ENCODE measurements at places on chromosomes 4 and X.

DNA sequence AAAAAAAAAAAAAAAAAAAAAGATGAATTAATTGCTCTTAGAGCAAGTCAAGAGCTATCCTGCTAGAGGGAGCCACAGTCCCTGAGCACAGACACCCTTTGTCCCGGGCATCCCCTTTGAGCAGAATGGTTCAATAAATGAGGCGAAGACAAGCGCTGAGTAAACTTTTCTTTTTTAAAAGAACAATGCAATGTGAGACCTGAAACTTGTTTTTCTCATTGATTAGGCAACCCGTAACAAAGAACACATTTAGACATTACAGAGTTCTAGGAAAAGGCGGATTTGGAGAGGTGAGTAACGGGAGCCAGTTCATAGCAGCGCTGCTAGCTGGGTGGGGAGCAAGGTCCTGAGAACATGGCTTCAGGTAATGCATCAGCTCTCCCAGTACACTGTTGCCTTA is 46.1 kb downstream of the GRK4 start:
- peak; percentile 26 for DNase-seq

DNA sequence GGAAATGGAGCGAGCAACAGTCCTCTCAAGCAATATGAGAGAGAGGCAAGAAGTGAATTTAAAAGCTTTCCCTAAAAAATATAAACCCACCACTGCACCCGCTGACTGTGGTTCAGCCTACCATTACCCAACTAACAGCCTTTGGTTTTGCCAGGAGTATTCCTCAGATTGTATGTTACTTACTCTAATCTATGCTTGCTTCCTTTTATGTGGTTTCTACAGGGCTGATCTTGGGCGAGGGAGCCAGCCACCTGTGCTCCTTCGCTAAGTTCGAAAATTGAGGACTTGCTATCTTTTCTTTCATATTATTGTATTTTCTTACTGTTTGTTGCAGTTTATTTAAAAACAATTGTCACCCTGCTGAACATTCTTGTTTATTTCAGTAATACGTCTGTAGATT is 101.1 kb downstream of the DDX53 start:
- no peak for DNase-seq

DNA sequence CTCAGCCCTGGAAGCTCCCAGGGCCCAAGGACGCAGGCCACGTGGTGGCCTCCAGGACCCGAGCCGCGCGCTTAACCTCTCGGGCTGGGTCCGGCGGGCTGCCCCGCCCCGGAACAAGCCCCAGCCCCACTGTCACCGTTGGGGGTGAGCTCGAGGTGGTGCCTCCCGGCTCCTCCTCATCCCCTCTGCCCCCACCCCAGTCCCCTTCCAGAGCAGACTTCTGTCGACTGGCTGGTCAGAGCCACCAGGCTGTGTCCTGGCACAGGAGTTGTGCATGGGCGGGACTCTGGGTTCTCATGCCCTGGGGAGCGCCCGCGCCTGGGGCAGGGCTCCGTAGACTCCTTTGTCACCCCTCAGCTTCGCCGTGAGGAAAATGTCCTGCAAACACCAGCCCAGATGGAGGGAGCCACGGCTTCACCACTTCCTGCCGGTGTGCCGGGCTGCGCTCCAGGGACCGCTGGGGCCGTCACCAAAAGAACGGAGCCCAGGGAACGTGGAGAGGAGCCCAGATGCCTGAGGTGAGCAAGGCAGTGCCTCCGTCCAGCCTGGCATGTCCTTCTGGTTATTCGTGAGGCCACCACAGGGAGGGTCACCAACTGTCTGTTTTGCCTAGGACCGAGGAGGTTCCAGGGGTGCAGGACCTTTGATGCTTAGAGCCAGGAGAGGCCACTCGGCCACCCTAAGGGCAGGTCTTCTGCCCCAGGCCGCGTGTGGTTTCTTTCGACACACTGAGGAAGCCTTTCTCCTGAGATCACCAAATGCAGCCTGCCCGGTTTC is 7.1 kb upstream of the RGS12 start:
- DNase-seq: peak; percentile 83

DNA sequence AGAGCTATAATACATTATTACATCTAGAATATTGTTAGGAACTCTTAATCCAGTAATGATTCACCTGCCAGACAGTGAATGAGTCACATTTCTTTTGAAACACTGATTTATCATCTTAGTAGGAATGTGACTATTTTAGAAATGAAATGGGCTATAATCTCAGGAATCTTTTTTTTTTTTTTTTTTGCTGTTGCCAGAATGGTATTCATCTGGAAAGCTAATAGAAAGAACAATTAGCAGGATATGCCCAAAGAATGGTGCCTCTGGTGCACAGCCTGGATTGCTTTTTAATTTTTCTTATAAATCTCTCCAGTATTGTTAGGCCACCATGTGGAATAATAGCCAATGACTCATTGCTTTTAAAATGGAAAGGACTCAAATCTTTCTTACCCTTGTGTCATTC is 181.1 kb upstream of the SMIM31 start:
- no peak for DNase-seq

DNA sequence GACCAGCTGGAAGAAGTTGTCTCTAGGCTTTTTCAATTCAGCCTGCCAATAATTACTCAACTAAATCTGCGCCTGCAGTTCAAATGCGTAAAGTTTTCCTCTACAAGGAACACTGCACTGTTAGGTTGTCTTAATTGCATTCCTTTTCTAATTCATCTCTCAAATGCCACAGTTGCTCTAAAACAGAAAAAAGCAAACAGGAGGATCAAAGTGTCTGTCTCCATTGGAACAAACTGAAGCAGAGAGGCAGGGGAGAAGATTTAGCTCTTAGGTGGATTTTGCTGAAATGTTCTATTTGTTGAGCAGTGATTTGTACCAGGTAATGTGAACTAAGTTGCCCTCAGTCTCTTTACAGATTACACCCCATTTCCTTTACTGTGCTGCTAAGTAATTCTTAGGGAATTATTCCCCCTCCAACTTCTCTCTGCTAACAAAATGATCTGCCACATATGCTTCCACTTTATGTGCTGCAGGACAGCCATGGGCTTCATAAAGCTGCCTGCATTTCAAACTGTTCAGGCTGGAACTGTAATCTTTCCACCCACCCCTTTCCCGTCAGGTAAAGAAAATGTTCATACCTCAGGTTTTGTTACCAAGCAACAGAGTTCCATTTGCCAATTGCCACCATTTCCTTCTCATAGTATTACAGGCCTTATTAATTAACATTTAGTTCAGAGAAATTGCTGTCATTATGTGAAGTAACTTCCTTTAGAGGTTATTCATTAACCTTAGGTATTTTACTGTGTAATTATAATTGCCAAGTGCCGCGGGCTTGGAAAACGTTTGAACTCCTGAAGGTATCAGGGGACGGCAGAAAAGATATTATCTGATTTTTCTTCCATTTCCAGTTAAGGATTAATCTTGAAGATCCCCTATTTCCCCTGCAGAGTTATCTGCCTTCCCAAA is 149.3 kb downstream of the SPRY1 start:
- no peak for DNase-seq

DNA sequence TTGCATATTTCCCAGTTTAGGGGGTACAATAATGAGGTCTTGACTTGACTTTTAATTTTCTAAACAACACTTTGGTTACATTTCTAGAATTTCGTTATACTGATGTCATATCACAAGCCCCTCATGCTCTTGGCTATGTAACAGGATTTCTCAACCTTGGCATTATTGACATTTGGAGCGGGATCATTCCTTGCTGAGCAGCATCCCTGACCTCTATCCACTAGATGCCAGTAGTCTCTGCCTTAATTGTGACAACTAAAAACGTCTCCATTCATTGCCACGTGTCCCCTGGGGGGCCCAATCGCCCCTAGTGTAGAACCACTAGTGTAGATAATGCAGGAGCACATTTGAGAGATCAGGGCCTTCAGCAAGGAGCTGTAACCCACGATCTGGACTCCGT is 234.2 kb upstream of the MID1 start:
- DNase-seq: no peak

DNA sequence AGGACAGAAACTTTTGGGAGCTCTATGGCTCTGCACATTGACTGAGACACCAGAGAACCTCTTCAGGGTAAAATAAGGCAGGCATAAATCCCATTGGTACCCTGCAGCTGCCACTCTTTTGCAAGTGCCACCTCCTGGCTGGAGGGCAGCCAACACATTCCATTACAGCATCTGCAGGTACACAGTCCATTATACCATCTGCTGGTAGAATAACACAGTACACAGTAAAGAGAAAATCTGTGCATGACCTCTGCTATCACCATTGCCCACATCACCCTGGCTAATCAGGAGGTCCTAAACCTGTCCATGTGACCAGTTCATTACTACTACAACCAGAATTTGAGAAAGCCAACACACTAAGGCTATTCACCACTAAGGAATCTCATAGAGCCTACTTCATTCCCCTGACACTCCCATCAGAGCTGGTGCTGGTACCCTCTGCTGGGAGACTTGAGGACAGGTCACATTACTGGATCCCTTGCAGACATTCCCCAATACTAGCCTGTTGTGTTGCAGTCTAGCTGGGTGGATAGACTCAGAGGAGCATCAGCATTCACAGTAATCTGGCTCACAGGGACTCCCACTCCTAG is 176.2 kb upstream of the TACR3 start:
- no peak for DNase-seq

- no peak for DNase-seq
Observed at GRCh38 chr4:31141095-31141831, 421.1 kb downstream of the PCDH7 start.

DNA sequence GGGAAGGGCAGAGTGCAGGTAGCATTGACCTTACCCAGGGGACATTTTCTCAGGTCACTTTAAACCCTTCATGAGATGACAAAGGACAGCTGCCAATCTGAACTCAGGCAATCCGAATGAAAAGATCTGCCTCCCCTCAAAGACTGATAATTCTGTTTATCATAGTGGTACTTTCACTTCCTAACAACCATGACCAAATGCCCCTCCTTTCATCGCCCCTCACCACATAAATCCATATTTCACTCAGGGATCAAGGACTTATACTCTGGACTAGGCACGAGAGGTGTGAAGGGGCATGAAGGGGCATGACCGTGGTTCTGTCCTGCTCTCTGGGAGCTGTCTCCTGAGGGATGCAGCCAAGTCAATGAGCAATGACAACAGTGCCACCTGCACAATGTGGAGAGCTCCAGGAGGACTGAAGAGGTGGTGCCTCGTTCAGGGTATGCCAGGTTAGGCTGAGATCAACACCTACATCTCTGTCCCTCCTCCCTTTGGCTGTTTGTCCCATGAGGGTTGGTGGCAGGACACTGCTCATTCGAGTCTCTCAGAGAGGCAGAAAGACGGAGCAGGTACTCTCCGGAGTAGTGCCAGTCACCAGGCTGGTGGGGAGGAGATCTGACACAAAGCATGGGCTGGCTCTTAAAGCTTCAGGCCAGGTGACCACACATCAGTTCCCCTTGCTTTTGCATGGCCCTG is 12.5 kb downstream of the HS3ST1 start:
- DNase-seq: no peak

GRCh38 chr4:69881173-69881773 is 21.3 kb upstream of the SULT1E1 start:
- DNase-seq: peak; percentile 43

DNA sequence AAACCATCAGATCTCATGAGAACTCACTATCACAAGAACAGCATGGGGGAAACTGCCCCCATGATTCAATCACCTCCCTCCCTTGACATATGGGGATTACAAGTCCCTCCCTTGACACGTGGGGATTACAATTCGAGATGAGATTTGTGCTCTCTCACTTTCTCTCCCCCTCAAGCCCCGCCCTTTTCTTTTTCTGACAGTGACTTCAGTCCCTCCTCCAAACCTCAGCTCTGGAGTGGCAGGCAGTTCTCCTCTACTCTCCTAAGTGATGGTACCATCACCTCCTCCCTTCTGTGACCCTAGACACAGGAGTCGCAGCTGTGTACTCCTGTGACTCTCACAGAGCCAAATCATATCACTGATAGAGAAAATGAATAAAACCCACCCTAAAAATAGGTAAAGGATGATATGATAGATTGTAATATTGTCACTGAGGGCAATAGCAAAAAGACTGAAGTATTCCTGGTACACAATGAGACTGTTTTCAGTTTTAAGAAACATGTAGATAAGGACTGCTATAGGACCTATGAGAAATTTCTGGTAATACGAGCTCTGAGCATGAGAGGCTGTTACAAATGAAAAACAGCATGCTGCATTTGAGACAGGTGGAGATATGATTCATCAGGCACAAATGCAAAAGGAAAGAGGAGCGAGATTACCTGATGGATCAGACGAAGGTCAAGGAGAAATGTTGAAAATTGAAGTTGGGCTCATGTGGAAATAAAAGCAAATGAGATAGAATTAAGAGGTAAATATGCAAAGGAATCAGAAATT is 101.2 kb upstream of the CBLL2 start:
- DNase-seq: no peak

GRCh38 chr4:65924843-65925242 is 254.6 kb upstream of the EPHA5 start:
- no peak for DNase-seq
